ENCODE measurements at places on chromosomes 5 and 9.

DNA sequence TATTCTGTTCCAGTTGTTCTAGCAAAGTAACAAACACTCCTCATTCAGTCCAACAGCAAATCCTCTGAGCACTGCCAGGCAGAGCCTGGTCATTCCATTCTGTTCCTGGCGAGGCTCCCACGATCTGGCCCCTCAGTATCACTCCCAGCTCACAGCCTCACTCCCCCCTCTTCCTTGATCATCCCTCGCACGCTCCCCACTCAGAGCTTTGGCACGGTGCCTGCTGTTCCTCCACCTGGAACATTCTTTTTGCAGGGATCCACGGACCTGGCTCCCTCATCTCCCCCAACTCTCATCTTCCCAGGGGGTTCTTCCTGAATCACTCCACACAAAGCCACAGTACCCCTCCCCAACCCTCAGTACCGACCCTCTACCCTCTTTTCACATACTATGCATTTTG, 192.3 kb downstream of the ATPSCKMT start:
- no peak for DNase-seq

GRCh38 chr9:109159583-109159982, 7.5 kb downstream of the FRRS1L start:
- no peak for DNase-seq

GRCh38 chr9:83636813-83637212, 13.9 kb downstream of the IDNK start:
- DNase-seq, result no peak

DNA sequence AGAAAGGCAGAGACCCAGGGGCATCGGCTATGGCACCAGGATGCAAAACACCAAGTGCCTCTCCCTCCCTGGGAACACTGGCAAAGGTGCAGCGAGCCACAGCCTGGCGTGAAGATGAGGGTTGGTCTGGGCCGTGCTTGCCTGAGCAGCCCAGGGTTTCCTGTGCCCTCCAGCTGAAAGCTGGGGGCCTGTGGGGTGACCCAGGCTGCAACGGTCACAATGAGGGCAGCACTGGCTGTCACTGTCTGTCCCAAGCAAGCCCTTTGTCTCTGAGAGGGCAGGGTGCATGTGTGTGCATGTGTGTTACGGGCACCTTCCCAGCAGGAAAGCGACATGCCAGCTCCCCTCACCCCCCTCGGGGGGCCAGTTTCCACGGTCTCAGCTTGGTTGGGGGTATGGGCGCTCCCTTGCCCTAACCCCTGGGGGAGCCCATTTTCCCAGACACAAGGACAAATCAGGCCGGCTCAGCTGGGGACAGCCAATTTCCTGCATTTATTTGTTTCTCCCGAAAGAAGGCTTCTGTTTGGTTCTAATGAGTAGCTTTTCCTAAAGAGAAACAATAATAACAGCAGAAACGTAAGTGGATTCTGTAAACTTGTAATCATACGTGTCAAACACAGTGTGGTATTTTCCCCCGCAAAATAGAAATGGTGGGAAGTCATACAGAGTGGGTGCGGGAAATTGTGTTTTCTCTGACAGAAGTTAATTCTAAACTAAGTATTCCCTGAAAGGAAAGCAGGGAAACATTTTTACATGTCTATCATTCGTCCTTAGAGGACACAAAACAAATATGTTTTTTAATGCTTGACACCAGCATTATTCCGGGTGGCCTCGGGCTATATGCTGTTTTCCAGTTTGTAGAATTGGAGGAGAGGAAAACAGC, 21.3 kb downstream of the MRPL36 start:
- DNase-seq, result no peak

- no peak for DNase-seq
These were observed 159.3 kb downstream of the DMAC1 start for GRCh38 chr9:7640231-7640630.

DNA sequence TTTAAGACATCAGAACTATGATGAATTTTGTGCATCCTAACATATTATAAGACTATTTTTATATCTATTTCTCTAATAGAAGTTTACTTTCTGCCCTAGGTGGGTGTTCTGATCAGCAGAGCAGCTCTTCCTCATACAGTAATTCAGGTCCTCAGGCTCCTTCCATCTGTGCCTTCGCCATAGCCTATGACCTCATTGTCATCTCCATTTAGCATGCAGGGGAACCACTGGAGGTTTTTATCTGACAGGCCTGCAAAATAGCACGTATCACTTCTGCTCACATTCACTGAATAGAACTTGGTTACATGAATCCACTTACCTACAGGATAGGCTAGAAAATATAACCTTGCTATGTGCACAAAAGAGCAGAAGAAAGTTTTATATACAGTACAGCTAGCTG, 159.4 kb upstream of the CCNH start:
- DNase-seq, result no peak

DNA sequence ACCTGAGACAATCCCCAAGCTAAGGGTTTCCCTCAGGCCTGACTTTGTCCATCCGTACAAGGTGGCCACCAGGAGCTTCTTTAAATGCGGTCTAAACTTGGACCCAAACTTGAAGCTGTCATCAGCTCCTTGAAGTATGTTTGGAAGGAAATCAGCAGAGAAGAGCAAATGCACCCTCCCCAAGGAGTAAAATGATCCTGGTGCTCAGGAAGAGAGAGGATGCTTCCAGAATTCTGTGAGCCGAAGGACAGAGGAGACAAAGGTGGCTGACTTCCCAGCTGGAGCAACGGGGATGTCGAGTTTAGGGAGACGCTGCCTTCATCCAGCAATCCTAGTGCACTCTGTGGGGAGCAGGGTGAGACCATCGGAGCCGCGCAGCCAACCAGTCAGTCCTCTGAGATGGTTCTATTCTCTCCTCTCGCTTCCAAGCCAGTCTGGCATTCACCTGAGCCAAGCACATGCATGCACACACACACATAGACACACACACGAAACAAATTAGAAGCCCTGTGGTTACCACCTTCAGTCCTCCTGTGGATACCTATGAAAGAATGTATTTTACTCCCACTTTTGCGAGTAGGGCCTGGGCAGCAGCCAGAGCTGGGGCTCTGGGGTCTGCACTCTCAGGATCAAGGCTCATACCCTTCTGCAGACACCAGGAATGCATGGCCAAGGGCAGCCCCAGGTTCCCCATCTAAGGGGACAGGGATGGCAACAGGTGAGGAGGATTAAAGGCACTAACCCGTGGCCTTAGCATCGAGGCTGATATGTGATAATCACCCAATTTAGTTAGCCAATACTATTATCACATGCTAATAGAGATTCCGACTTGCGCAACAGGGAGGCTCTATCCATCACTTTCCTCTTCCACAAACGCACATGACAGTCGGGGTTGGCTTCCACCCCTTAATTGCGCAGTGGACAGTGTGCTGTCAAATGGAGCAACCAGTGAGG, 75.8 kb downstream of the GTF3C4 start:
- no peak for DNase-seq

- DNase-seq, result no peak
These were observed 298.8 kb downstream of the RASEF start for GRCh38 chr9:82764061-82764668.

DNA sequence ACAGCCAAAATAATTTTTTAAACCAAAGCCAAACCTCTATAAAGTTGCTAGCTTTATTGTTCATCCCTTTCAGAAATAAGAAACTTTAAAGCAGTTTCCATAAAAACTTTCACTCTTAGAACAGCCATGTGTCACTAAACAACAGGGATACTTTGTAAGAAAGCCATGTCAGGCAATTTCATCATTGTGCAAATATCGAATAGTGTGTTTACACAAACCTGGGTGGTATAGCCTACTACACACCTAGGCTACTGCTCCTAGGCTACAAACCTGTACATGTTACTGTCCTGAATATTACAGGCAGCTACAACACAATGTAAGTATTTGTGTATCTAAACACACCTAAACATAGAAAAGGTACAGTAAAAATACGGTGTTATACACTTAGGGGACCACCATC, 59.9 kb downstream of the TLE1 start:
- DNase-seq, result no peak

GRCh38 chr9:124190761-124191160, 67.0 kb upstream of the NEK6 start:
- no peak for DNase-seq

DNA sequence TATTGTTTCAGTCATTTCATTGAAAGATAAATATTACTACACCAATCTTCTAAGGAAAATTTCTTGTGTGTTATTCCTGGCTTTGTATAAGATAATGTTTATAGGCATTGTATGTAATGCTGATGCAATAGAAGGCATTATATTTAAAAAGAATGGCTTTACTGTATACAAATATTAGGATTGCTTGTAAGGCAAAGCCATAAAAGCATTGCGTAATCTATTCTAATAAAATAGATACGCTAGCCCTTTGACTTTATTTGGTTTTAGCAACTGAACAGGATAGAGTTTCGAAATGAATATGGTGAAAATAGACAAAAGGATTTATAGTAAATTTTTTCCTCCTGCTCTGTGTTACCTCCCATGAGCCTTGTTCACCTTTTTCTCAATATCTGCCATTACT, 5.5 kb upstream of the LYSMD3 start:
- no peak for DNase-seq

DNA sequence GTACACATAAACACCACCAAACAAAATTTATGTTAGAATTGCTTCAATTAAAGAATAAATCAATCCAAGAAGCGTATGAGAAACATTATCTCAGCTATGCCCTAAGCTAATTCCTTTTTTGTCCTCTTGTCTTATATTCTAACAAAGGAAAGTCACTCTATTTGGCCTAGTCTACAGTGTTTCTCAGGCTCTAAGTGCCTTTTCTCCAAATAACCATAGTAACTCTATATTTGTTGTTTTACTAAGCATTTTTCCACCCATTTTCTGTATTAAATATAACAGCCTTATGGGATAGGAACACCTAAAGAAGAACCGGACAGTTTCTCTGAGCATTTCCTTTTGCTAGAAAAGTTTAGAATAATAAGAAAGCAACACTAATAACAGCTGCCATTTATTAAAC, 120.1 kb upstream of the MTAP start:
- no peak for DNase-seq

GRCh38 chr9:134066526-134066912, 1.3 kb downstream of the BRD3 start:
- DNase-seq, result no peak

GRCh38 chr5:133844836-133845235, 123.6 kb downstream of the C5orf15 start:
- DNase-seq, result no peak

DNA sequence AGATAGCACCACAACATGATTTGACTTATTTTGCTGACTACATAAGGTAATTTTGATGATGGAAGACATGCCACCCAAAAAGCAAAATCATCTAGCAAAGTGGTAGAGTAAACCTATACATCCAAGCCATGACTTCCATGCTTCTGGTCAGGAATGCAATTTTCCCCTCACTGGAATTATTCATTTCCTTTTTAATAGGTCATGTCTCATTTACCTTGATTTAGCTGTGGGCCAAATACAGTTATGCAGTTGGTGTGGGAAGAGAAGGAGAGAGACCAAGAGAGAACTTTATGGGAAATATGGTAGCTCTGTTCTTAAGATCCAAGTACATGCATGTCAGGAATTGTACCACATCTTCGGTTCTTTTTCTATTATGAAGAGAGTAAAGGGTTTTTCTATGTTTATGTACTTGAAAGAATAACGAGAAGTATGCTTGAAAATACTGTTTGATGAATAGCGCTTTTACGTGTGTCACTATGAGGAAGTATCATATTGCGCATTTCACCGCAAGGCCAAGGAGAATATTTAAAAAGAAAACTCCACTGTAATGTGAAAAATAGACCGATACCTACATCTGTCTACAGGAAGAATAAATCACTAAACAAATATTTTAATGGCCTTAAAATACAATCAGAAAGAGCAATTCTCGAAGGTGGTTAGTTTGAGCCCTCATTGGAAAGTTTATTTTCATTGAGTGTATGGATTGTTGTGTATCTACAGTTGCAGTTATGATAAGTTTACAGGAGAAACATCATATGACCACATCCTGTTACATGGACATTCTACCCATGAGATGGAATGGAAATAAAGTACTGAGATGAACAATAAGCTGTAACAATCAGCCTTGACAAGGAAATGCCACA, 134.0 kb downstream of the FOXD1 start:
- DNase-seq, result no peak

DNA sequence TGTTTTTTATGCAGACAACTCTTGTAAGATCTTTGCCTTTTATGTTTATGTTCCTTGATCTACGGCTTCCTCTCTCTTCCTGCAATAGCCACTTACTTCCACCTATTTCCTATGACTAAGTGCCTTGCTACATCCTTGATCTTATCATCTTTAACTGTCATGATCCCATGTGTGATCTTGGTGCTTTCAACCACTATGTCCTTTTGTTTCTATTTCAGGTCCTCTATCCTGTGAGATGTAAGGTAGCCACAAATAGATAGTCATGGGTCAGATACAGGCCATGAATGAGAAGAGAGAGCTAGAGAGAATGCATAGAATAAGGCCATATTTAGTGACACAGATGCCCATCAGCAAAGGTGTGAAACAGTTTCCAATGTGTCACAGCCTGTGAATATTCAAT, 243.6 kb upstream of the HAPLN1 start:
- no peak for DNase-seq

GRCh38 chr5:171914726-171915338, 91.6 kb downstream of the FBXW11 start:
- no peak for DNase-seq

GRCh38 chr9:29806937-29807618, 2233.8 kb upstream of the C9orf72 start:
- no peak for DNase-seq

DNA sequence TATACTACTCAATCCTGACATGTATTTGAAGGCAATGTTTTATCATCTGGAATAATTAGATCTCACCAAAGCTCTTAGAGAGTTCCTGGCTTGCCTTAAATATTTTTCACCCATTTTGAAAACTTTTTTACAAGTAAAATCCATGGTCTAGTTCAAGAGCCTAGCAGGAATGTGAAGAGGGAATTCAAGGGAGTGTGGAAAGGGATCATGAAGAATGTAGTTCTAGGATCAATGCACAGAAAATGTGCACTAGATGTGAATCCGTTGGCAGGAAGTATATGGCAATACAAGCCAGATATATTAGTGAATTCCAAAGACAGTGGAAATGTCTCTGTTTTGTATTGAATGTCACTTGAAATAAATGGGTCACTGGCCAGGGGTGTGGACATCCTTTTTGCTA, 167.9 kb upstream of the MOCS2 start:
- no peak for DNase-seq

DNA sequence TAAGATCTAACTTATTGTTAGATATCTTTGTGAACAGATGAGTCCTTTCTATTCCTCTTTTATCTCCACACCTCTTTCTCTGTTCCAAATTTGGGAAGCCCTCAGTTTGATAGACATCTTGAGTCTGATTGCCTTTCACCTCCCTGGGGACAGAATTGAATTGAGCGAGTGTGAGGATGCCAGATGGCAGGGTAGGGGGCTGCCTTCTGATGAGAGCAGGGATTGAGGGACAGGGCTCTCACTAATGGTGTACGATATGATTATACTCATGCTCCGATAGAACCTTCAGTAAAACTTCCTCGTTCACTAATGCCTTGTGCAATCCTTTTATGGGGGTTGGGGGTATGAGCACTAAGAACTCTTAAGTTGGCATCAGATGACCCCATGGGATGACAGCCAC, 172.1 kb upstream of the DAP start:
- no peak for DNase-seq

- no peak for DNase-seq
These were observed 323.4 kb downstream of the NR2F1-AS1 start for GRCh38 chr5:93257616-93258015.

- DNase-seq, result no peak
These were observed 3.2 kb upstream of the NSD1 start for GRCh38 chr5:177130211-177131018.

GRCh38 chr9:101673642-101674041, 64.8 kb downstream of the GRIN3A start:
- no peak for DNase-seq
